Renal cortex interstitium (tissue), 15 donors: ENCODE measurements at places on chromosomes 1 and 21. TPM values are rescaled to one million over a fixed set of nuclear protein-coding genes. Genes with fewer than 3 reads are reported as not detected.
A peak's percentile ranks its signal among the peaks of the same experiment; 100 is the strongest.

FMO1 gene
- polyA plus RNA-seq = 219 TPM

SH3D21 gene
- 43.2 TPM for polyA plus RNA-seq

HRNR gene
- polyA plus RNA-seq = 1.5 TPM

PCP4L1 gene
- polyA plus RNA-seq = 1.7 TPM

SPAG17 gene
- 7.5 TPM for polyA plus RNA-seq

FAM151A gene
- polyA plus RNA-seq = 32.5 TPM

RCC2 gene
- 94.1 TPM for polyA plus RNA-seq

TOR1AIP1 gene
- polyA plus RNA-seq = 49.4 TPM

CLDN8 gene
- polyA plus RNA-seq = 52.3 TPM

BARHL2 gene
- not detected for polyA plus RNA-seq

SOX13 gene
- polyA plus RNA-seq = 53.9 TPM

TIE1 gene
- polyA plus RNA-seq = 39.5 TPM

TIAM1 gene
- 15.9 TPM for polyA plus RNA-seq

GRCh38 chr1:46613661-46614603 lies 2.7 kb downstream of the MOB3C start:
- peak; percentile 58 for DNase-seq

GRCh38 chr21:35441868-35442582 lies 392.9 kb upstream of the RUNX1 start:
- DNase-seq = no peak

GRCh38 chr1:177933881-177934280 lies 36.0 kb downstream of the SEC16B start:
- DNase-seq = no peak

- DNase-seq = no peak
Measured at GRCh38 chr1:54018635-54019034, 649 bp upstream of the LDLRAD1 start.

DNA sequence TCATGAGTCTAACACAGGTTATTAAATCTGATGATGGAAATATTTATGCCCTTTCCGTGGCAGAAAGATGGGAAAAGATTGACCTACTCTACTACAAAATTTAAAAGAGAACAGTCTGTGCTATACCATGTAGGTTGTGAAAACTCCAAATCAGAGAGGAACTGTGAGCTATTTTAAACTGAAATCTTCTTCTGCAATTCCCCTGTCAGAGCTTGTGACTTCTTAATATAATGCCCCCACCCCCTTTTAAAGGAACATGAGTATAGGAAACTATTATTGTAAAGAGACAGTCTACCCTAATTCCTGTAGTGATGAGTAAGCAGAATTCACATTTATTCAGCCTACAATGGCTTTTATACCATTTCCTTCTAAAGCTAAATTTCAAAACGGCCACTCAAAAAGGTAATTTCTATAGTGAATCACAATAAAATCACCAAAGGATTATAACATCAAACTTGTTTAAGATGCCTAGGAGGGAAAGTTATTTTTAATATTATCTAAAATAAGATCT lies 11.7 kb downstream of the DSCAM start:
- DNase-seq = no peak

DNA sequence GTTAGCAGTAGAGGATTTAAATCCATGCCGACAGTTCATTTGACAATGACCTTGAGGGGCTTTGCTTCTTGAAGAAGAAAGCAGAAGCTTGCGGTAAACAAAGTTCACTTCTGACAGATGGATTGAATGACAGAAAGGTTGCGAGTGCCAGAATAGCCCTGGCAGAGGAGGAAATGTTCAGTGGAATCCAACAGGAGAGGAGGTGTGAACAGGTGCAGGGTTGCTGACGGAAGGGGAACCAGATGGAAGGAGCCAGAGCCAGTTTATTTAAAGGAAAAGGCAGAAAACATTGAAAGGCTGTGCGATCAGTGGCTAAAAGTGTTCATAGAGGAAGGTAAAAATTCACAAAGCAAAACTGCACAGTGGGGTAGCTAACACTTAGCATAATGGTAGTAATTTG lies 141.0 kb downstream of the SDCCAG8 start:
- DNase-seq = no peak

DNA sequence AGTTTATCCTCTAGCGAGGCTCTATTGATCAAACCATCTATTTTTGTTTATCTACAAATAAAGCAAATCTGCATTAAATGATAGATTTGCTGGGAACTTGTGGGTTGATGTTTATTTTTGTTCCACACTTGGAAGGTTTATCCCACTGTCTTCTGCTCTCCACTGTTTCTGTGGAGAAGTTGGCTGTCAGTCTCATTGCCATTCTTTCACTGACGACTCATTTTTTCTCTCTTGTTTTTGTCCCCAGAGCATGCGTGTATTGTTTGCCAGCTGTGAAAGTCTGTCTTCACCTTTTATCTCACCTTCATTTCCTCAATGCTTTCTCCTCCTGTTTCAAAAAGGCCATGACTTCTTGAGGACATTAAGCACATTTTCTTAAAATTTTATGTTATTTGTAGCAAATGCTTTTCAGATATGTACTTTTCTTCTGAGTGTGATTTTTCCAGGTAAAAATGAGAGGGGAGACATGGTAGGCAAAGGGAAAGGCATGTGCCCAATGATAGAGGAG lies 52.4 kb downstream of the INAVA start:
- DNase-seq = no peak

DNA sequence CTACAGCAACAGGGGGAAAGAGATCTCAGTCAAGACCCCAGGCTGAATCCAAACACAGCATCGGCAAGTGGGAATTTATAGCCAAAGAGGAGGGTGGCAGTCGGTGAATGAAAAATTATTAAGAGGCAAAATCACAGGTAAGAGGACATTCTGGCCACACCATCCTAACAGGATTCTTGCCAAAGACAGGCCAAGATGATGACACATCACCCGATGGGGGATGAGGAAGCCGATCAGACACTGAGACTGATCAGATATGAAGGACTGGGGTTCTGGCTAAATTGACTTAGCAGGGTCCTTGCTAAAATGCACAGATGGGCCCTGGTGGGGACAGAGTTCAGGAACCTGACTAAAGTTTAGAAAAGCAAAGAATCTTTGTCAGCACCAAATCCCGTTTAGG lies 402.2 kb downstream of the SMYD3 start:
- DNase-seq = no peak

DNA sequence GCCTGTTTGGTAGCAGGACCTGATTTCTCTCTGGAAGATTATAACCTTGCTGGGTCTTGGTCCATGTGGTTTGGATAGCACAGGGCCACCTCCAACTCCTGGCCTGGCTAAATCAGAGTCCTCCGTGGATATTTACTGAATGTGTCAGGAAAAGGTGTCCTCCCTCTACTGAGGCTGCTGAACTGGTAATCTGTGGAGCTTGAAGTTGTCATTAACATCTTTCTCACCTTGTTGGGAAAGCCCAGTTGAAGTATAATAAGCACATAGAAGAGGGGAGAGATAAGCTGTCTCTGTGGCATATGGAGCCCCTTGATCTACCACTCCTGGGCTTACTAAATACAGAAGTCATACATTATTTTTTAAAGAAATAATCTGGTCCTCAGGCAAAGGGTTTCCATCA lies 294.3 kb upstream of the B3GALT2 start:
- DNase-seq = no peak

GRCh38 chr1:88204111-88204510 lies 480.0 kb upstream of the PKN2 start:
- DNase-seq = no peak

GRCh38 chr1:101310506-101310905 lies 73.7 kb downstream of the S1PR1 start:
- DNase-seq = no peak

GRCh38 chr1:114328361-114328904 lies 174.8 kb upstream of the SYT6 start:
- no peak for DNase-seq

DNA sequence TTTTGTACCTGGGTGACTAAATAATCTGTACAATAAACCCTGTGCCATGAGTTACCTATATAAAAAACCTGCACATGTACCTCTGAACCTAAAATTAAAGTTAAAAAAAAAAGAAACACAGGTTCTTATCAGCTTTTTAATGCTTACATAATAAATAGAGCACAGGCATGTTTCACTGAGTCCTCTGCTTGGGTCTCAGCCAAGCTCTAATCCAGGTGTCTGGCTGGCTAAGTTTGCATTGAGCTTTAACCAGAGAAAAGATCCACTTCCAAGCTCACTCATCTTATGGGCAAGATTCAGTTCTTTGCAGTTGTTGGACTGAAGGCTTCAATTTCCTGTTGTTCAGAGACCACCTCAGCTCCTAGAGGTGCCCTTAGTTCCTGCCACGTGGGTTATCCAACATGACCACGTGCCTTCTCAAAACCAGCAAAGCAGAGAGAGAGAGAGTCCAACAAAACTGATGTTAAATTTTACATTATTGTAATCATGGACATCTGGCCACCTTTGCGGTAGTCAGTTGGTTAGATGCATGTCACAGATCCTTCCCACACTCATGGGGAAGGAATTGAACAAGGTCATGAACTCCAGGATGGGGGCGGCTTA lies 68.2 kb upstream of the TMPRSS2 start:
- DNase-seq = no peak

- DNase-seq = no peak
Measured at GRCh38 chr1:17941431-17942189, 166.0 kb upstream of the IGSF21 start.

DNA sequence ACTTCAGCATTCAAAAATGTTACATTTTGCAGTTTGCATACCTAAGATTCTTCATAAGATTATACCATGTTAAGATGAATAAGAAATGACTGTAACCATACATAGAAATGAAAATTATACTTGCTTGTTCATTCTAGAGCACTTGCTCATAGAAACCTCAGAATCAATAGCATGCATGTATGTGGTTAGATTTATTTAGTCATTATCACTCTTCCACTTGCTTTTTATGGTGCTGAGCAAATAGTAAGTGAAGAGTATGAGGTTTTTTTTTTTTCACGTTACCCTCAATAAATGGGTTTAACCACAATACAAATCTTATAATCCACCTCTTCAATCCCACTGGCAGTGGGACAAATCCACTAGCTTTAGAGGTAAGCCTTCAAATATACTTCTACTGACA lies 84.7 kb downstream of the LRRC53 start:
- DNase-seq = no peak

GRCh38 chr1:22654692-22655091 lies 1.7 kb downstream of the C1QB start:
- DNase-seq = no peak

DNA sequence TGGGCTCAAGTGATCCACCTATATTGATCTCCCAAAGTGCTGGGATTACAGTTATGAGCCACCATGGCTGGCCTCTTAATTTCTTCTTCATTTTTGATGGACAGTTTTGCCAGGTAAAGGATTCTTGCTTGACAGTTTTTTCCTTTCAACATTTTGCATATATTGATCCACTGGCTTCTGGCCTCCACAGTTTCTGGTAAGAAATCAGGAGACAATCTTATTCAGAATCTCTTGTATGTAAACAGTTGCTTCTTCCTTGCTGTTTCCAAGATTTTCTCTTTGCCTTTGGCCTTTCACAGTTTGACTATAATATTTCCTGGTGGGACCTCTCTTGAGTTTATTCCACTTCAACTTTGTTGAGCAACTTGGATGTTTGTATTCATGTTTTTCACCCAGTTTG lies 20.1 kb upstream of the KLF18 start:
- DNase-seq = no peak

DNA sequence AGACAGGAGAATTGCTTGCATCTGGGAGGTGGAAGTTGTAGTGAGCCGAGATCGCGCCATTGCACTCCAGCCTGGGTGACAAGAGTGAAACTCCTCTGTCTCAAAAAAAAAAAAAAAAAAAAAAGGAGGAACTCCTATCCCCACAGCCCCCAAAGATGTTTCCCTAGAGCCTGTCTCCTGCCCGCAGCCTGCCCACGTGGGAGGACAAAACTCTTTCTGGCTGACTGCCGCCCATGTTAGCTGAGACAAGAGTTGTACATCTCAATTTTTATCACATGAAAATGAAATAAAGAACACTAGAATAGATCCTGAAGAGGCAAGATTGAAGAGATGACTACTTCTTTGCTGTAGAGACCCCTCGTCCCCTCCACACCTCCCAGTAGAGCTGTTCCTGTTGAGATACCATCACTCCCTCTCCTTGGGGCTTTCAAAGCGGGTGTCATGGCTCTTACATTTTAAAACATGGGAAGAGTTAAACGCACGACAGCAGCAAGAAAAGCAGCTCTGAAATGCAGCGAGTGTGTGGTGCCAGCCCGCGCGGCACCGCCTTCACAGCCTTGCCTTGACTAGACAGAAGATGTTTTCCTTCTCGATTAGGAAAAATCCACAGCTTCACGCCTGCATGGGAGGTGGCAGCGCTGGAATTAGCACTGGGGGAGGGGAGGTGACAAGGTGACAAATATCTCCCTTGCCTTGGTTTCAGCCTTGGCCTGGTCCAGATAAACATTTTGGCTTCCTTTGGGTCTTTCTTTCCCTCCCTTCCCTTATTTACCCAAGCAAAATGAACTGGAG lies 253.4 kb upstream of the CSF3R start:
- DNase-seq = no peak

DNA sequence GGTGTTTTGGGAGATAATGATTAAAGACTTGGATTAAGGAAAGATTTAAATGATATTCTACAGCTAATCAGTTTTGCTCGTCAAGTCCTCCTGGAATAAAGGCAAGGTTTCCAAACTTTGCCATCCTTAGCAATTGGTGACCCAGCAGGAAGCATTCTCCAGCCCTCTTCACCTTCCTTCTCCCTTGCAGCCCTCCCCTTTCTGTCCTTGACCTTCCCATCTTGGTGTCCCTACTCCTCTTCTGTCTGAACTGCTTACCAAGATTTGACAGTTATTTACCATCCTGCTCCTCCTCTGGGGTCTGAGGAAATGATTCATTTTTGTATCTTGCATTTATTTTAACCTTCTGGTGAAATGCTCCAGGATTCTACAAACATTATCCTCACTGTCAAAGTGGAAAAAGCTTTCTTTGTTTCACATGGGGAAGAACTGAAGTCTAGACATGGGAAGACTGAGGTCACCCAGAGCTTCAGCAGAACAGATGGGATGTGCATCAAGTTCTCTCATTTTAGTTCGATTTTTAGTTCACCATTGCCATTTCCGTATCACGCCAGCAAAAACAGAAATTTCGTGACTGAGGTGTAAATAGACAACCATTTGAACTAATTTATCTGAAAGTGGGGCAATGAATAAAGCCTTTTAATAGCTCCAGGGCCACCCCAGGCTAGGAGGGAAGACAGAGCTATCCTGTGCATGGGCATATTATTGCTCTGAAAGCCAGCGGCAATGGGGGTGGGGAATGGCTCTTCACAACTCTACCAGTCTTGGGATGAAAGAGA lies 504.4 kb upstream of the PLXNA2 start:
- DNase-seq = no peak

- no peak for DNase-seq
Measured at GRCh38 chr1:201769966-201770365, 59.0 kb upstream of the IPO9 start.

DNA sequence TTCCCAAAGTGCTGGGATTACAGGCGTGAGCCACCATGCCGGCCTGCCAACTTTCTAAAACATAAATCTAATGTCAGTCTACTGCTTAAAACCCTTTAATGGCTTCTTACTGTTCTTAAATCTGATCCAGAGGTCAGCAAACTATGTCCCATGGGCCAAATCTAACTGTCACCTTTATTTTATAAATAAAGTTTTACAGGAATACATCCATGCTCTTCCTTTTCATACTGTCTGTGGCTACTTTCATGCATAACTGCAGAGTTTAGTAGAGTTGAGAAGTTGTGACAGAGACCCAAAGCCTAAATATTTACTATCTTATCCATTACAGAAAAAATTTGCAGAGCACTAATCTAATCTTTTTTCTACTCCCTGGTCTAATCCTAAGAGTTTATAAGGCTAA lies 3.8 kb downstream of the ERI3 start:
- no peak for DNase-seq
